ENCODE measurements at places on chromosomes 12 and 14. TPM values are rescaled to one million over a fixed set of nuclear protein-coding genes. Genes with fewer than 3 reads are reported as not detected.
A peak's percentile ranks its signal among the peaks of the same experiment; 100 is the strongest.

The WDHD1 gene
- 64.4 TPM for total RNA-seq

The TMEM253 gene
- total RNA-seq = 0.44 TPM

DNA sequence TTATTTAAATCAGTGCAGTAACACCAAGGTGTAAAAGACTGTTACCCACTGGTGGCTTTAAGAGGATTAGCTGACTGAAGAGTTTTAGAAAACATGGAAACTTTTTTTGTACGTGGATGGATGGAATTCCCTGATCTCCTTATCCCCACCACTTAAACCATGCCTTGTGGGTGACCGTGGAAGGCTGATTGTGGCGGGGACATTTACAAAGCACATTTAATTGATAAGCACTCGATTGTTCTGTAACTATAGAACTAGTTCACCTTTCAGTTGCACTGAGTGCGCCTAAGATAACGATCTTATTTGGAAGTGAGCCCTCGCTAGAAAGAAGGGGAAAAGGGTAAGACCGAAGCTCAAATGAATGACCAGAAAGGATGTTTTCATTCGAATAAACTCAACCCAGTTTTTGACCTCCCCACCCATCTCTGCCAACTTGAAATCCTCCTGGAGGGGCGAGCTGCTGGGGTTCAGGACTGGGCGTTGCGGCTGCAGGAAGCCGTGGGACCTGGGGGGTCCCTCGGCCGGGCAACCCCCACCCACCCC is 688 bp upstream of the RASSF3 start:
- no peak for DNase-seq

The RNU4-1 gene
- 1,150 TPM for total RNA-seq

The POTEM gene
- not detected for total RNA-seq

- DNase-seq = no peak
Observed at GRCh38 chr14:39621223-39621622, 189.0 kb upstream of the FBXO33 start.

- DNase-seq = peak; percentile 80
Observed at GRCh38 chr12:1553987-1554982, 40.1 kb downstream of the FBXL14 start.

GRCh38 chr12:66541426-66541825 is 137.4 kb downstream of the GRIP1 start:
- no peak for DNase-seq
